Effector memory CD4-positive, alpha-beta T cell (primary cell): ENCODE measurements at places on chromosomes 4 and X.

DNA sequence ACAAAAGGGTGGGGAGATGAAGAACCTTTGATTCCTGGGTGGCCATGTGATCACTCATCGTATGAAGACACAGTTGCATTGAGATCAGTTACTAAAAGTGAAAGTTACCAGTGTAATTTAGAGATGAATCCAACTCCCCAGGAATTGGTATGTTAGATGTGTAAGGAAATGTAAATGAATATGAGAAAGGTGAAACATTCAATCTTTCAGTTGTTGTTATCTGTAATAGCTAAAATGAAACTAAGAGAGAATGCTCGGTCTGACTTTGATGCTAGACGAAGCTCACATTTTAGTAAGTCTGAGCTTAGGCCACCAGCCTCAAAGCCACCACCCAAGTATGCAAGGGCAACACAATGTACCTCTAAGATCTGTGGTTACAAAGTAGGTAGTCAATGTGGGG is 194.3 kb upstream of the POF1B start:
- DNase-seq, result no peak

GRCh38 chrX:34404386-34405070 is 252.6 kb downstream of the TMEM47 start:
- DNase-seq, result no peak

DNA sequence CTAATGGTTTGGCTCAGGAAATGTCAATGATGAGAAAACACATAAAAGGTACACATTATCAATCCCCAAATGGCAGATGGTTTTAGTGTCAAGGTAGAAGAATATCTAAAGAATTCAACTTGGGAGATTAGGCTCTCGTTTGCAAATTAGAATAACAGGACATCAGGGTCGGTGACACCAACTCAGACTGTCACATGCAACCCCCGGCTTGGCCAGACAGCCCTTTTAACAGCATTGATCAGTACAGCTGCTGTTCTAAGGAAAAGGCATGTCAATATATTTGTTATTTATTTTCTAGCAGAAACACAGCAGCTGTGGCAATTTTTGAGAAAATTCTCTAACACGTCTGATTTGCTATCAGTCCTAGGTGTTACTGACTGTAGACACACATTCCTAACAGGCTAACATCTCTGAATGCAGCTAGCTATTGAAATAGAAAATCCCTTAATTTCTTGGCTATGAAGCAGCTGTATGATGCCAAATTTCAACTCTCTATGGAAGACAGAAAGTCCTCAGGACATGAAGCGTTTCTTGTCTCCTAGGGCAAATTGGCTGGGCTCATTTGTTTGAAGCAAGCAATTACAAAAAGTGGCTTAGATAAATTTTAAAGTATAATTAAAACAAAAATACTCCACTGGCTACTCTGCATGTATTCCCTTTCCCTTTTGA is 269.0 kb upstream of the CXXC4 start:
- no peak for DNase-seq

DNA sequence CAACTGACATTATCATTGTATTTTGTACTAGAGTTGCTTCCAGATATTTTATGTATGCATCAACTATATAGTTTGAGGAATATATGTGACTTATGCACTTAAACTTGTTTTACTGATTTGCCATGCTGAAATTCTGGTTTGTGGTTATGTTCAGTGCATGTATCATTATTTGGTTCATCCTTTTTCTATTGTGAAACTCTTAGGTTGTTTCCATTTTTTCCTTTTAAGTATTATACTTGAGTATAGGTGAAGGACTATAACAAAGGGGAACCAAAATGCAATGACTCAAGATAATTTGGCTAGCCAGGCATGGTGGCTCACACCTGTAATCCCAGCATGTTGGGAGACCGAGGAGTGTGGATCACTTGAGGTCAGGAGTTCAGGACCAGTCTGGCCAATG is 21.1 kb upstream of the EPGN start:
- DNase-seq, result no peak

- DNase-seq, result no peak
Measured at GRCh38 chr4:81754169-81754568, 282.5 kb upstream of the RASGEF1B start.
